ENCODE measurements at places on chromosomes 4 and X.

DNA sequence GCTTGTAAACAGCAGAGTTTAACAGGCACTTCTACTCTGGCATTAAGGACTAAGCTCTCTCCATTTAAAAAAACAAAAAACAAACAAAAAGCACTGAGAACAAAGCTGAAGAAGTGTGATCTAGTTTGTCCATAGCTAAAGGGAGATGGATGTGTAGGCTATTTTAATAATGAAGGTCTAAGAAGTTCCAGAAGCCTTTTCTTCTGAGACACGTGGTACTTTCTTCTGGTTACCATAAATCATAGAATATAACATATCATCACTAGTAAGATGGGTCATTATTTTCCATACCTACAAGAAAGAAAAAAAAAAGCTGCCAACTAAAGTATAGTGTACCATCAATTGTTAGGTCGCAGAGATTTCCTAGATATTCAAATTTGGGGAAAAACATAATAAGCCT, 722 bp upstream of the NBDY start:
- peak; percentile 44 for DNase-seq

DNA sequence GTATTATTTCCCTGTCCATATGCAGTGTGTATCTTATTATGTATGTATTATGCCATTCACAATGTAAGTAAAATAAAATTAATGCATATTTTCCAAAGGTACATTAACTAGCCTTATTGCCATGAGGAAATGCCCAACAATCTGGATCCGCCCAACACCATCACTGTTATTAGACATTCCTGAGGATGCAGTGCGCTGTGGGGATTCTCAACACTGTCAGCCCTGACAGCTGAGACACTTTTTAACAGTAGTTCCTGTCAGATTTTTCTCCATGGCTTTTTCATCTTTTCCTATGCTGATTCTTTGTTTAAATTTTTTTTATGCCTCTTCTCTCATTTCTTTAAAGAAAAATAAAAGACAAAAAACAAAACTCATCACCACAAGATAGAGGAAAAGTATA, 1632.9 kb upstream of the PABPC4L start:
- DNase-seq = no peak

DNA sequence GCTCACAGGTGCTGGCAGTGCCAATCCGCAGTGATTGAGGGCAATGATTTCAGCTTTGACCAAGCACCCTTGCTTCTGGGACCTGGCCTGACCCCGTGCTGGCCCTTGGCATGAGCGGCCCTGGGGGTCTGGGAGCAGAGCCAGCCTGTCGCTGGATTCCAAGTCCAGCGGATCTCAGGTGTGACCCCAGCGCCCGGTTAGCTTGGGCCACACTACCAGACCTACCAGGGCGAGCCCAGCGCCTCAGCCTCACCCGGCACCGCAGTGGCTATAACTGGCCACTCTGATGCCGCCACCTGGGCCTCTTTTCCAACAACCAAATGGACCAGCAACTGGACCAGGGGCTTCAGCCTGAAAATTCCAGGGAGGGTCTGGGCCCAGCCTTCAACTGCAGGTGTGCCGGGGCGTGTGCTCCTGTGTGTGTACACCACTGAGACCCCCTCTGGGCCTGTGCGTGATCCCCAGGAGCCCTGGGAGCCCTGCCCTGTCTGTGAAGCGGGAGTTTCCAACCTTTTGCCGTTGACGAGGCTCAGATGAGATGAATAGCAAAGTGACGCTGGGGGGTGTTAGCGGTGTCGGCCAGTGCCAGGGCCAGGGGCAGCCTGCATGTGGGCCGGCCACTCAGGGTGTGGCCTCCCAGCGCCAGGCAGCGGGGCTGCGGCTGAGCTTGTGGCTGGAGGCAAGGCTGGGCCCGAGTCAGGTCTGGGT, 658 bp downstream of the SH3TC1 start:
- no peak for DNase-seq

DNA sequence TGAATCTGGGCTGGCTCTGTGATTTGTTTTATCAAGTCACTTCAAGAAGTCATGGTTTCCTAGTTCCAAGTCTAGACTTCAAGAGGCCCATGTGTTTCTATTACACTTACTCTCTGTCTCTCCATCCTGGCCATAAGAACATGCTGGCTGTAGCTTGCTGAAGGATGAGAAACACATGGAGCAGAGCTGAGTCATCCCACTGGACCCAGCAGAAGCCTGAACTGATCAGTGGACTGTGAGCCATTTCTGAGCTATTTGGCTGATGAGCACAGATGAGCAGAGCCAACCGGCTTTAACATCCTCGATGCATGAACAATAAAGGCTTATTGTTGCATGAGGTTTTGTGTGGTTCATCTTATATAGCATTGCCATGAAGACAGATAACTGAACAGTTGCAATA, 290.6 kb upstream of the BOD1L1 start:
- no peak for DNase-seq

- DNase-seq = peak; percentile 40
Observed at GRCh38 chr4:81255524-81255923, 40.5 kb upstream of the PRKG2 start.
